SK-N-DZ (cell line): ENCODE measurements at places on chromosomes 13 and 19.
A peak's percentile ranks its signal among the peaks of the same experiment; 100 is the strongest.

DNA sequence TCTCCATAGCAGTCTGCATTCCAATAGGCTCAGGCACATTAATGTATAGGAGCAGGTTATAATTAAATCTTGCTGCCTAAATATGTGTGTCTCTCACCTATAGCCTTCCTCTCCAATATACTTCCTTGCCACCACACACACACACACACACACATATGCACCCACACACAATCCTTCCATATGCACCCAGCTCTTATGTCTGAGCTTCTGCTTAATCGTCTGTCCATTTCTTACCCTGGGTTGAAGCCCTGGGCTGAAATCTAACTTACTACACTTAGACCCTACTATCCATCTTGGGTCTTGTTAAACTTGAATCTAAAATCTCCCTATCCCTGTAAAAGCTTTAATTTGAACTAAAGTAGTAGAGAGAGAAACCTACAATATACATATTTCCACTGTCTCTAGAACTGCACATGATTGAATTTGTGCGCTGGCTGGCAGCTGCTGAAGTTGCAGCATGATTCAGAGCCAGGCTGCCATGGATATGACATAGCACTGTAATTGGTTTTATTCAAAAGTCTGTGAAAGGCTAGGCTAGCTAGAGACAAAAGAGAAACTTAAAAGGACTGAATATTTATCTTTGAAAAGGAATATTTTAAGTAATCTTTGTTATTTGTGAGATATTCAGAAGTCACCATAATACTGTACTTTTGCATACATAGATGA is 25.7 kb upstream of the FREM2 start:
- no peak for DNase-seq

GRCh38 chr19:52094526-52095130 is 937 bp downstream of the ZNF841 start:
- DNase-seq = no peak

DNA sequence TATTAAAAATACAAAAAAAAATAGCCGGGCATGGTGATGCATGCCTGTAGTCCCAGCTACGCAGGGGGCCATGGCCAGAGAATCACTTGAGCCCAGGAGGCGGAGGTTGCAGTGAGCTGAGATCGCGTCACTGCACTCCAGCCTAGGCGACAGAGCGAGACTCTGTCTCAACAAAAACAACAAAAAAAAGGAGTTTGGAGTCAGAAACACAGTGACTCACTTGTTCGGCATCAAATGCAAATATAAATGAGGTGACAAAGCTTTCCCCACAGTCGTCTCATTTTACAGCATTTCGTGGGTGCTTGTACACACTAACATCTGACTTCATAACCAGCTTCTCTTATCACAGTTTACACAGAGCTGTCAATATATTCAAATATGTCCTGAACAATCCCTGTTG is 11.0 kb downstream of the ZNF665 start:
- DNase-seq = no peak

DNA sequence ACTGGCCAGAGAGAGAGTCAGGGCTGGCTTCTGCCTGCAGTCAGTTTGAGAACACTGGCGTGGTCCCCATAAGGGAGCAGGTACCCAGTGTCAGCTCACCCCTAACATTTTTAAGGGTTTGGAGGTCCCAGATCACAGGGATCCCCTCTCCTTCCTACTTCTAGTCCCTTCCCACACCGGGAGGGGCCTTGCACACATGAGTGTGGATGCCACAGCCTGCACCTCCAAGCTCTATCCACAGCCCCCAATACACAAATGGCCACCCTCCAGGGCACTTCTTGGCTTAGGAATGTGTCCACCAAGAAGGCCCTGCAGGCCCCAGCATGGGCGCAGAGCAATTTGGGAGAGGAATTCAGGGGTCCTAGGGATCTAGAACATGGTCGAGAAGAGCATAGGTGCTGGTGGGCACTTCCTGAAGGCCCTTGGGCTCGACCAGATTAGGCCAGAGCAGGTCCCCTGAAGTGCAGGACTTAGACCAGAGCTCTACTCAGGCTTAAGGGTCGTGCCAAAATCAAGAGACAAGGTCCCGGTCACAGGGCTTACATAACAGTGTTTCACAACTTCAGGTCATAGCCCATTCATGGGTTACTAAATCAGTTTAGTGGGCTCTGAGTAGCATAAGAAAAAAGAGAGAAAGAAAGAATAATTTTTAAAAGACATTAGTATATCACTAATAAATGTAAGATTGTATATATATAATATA is 16.0 kb downstream of the FXYD5 start:
- DNase-seq = no peak

DNA sequence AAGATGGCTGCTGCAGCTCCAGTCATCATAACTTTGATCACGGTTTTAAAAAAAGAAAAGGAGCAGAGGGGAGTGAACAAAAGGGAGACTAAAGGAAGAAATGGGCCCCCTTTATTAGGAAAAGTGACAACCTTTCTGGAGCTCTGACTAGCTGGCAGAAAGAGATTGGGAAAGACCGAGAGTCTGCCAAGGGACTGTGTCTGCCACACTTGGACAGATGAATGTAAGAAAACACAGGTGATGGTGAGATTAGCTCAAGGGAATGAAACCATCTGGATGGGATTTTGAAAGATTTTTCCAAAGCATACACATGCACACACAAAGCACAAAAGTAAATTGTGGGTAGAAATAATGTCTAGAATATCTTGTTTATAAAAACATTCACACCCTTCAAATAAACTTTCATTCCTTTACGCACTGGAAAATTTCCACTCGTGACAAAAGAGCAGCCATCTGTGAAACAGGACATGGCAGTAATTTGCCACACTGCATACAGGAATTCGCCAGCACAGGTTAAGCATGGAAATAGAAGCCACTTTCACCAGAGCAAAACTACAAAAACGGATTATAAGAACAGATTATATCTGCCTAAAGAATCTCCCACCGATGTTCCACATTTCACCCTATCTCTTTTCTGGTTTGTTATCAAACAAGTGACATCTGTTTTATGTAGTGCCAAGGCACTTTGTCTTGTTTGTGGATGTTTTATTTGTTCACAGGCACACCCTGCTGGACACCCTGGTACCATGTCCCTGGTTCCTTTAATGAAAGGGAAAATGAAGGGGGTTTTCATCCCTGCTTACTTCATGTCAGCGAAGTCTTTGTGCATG is 819.5 kb downstream of the DIAPH3 start:
- DNase-seq = peak; percentile 80

DNA sequence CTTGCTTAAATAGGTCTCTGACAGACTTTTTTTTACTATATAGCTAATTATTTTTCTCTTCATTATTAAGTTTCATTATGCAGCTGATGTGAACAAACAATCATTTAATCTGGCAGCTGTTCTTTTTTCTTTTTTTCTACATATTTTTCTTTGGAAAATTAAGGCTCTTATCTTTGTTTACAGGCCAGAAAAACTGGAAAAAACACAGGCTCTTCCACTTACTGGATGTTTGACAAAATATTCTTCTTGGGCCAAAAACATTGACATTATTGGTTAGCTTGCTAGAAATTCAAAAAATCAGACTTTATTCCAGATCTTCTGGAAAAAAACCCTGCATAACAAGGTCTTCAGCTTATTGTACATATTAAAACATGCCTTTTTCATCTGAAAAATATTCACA is 15.7 kb downstream of the ZNF66 start:
- no peak for DNase-seq

GRCh38 chr13:59247171-59247570 is 916.6 kb downstream of the DIAPH3 start:
- DNase-seq = no peak

GRCh38 chr19:14526423-14526822 is 3.0 kb upstream of the TECR start:
- no peak for DNase-seq

DNA sequence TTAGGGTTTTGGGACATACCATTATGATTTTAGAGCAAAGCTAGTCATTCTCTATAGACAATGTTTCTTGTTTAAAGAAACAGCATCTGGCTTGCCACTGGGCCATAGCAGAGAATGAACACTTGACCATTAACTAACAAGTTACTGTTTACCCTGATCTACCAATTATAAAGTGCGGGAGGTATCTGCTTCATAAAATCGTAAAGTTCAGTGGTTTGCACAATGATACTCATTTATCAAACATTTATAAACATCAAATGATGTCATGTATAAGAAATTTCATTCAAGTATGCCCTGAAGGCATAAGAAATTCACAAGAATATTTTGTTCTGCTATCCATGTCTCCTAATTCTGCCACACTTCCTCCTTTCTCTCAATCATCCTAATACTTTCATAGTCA is 139.2 kb downstream of the PCDH20 start:
- DNase-seq = no peak

- no peak for DNase-seq
These were observed 10.1 kb upstream of the SOX1 start for GRCh38 chr13:112056739-112057438.

DNA sequence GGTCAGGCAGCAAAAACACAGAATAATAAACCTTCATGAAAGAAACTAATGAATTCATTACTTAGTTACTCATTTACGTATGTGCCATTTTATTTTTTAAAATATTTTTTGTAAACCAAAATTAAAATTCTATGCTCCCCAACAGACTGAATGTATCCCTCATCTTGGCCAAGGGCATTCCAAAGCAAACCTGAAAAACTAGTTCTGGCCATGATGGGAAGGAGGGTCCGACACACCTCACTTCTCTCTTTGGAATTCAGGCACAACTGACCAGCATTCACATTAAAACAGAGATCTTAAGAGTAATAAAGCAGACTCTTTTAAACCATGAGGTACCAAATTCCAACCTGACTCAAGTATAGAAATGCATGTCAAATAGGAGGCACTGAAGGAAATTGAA is 1576.9 kb upstream of the SPRY2 start:
- no peak for DNase-seq

DNA sequence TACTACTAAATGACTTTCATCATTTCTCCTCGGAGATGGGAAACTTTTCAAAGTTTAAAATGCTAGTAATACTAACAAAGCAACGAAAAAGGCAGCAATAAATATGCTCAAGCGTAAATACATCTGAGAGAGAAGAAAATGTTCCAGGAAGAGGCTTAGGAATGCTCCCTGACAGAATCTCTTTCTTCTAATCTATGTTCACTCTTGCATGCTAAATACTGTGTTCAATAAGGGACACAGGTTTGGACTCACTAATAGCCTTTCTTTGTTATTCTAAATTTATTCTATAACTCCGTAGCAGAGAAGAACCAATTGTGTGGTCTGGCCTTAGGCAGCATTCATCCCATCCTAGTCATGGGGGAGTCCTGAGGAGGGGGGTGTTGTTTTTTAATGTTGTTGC is 823.0 kb downstream of the PCDH9 start:
- no peak for DNase-seq

DNA sequence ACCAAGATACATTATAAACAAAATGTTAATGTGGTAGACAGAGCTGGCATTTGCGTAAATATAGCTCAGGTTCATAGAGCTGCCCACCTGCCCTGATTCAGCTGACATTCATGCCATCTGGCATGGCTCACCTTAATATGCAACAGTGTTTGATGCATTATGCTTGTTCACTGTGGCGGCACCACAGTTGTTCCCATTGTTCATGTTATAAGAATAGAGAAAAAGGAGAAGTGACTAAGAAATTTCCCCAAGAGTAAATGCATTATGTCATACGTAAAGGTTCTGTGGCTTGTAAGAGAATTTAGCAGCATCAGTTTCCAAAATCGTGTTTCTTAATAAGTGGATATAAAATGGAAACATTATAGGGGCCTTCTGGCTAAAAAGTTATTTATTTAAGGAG is 4.5 kb downstream of the CCNA1 start:
- DNase-seq = no peak

DNA sequence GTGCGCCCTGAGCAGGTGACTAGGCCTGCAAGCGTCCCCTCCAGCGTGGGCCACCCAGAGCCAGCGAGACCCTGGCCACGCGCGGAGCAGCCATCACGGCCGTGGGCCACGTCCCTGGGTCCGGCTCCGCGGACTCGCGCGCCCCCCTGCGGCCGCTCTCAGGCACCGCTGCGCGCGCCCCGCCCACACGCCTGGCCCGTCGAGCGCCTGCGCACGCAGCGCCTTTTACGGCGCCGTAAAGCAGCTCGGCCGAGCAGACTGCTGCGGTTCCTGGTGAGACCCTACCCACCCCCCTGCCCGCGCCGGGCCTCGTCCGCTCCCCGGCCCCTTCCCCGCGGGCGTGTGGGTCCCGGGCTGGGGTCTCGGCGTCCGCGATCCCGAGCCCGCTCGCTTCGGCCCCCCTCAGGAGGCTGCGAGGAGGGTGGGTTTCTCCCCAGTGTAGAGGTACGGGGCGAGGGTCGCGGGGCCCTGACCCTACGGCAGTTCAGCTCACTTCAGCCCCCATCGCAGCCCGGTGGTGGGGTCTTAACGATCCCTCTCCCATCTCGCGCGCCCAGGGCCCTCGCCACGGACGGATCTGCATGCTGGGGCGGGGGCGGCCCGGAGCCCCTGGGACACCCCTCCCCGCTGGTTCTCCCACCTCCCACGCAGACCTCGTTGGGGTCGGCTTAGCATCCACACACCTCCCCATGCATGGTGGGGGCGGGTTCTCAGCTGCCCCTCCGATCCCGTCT is at the start of gene TRAPPC5:
Gene TRAPPC5 (plus strand): TSS at position 228 of the 734 bp plus-strand sequence. CDS start 1,421 bp downstream, outside the sequence.
- DNase-seq = peak; percentile 75

DNA sequence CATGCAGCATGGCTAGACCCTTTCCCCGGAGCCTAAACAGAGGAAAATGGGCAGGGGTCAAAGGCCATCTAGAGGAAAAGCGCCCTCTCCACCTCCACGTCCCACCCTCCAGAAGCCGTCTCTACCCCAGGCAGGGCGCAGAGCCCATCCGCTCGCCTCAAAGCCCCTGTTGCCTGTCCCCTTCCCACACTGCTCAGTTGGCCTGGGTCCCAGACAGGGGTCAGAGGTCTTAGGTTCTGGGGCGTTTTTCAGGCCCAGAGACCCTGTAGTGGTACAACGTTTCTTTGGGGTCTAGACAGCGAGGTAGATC is 285 bp downstream of the TMEM143 start:
- no peak for DNase-seq

- DNase-seq = no peak
These were observed 18.3 kb downstream of the GPC6 start for GRCh38 chr13:93244918-93245280.

DNA sequence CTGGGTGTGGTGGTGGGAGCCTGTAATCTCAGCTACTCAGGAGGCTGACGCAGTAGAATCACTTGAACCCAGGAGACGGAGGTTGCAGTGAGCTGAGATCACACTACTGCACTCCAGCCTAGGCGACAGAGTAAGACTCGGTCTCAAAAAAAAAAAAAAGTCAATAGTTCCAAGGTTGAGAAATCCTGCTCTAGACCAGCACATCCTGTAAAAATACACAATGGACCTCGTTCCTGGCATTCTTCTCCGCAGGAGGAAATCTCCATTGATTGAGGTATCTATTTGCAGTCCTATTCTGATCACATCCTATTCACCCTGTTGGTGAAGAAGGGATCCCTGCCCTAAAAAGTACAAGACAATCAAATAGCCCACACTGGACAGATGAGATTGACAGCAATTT is 15.2 kb downstream of the ZFP14 start:
- no peak for DNase-seq

DNA sequence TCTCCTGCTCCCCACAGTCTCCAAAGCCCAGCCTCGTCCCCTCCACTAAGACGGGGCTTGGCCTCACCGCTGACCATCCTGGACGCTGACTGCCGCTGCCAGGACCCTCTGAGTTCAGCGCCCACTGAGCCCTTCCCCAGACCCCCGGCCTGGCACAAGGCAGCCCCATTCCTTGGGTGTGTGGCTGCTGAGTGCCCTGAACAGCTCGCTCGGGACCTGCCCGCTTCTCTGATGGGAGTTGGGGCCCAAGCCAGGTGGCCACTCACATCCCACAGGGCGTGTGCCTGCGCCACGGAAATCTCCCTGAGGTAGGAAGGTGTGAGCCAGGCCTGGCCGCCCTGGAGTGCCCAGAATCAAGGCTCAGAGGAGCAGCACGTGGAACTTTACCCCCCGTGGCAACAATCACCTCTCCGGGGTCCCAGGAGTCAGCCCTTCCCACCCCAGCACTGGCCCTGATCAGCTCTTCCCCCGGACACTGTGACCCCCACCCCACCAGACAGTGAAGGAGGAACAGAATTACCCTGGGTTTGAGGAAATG is 20.8 kb downstream of the C13orf46 start:
- DNase-seq = no peak
